ENCODE measurements at places on chromosomes 5 and 9.

GRCh38 chr5:124806373-124807077 lies 60.1 kb upstream of the ZNF608 start:
- no peak for DNase-seq

DNA sequence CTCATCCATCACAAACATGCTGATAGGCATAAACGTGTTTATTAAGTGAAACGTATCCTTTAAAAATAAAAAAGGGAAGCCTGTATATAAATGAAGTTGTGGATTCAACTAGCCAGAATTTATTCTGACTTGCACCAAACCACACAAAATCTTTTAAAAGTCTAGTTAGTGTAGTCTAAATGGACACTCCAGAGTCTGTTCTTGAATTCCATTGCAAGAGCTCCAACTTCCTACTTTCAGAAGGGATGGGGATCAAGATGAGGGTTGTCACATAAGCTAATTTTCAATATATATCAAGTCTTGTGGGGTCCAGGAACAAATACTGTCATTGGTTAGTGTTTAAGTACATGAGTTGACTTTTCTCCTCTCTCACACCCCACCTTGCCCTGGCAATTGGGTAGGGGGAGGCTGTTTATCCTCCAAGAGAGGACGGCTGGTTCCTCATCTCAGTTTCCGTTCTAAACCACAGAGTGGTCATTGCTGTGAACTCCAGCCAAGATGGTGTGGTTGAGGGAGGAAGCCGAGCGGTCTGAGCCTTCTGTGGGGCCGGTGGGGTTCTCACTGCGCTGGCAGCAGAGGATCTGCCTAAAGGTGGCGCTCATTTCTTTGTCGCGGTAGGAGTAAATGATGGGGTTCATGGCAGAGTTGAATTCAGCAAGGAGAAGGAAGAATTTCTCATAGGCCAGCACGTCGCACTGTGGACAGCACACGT lies 163.2 kb downstream of the LPAR1 start:
- DNase-seq: no peak

DNA sequence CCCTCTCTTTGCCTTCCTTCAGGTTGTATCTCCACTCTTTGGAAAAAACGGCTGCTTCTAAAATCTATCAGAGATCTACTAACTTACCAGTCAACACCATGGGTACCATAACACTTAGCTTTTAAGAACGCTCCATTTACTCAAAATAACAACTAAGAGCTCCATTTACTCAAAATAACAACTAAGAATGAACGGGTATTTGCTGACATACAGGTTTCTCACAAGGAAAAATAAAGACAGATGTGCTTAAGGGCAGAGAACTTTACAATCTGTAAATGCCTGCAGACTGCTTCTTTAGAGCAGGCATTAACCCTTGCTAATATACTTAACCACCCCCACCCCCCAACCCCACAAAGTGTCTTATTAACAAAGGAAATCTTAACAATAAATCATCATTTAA lies 2.8 kb downstream of the UBAP2 start:
- DNase-seq: no peak

- DNase-seq: no peak
Observed at GRCh38 chr5:64149268-64149667, 16.4 kb upstream of the RNF180 start.

DNA sequence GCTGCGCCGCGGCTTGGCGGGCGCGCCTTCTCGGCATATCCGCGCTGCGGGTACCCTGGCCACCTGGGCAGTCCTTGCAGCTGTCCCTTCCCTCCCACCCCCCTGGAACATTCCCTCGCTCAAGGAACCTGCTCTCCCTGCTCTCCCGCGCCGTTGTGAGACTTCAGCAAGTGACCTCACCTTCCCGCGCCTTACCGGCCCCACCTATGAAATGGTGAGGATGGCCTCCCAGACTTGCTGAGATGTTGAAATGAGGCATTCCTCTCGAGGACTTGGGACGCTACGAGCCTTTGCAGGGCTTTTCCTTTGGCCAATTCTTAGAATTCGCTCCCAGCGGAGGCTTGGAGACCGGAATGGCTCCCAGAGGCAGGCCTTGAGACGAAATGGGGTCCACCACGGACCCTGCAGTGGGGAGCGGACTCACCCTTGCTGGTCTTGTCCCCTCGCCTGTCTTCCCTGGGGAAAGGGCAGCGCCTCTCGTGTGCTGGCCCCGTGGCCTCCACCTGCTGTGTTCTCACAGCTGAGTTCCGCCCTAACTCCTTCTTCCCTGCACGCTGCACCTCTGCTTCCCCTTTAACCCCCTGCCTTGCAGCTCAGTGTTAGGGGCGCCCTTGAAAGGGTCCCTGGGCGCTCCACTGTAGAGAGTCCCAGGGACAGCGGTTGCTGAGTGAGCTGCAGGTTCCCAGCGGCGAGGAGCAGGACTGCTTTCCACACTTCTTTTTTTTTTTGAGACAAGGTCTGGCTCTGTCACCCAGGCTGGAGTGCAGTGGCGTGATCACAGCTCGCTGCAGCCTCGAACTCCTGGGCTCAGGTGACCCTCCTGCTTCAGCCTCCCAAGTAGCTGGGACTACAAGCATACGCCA lies 907 bp downstream of the HMCN2 start:
- DNase-seq: no peak

- DNase-seq: no peak
Observed at GRCh38 chr5:106408141-106408540, 1262.6 kb downstream of the EFNA5 start.

GRCh38 chr9:135667463-135668001 lies 4.4 kb downstream of the LCN9 start:
- DNase-seq: no peak

GRCh38 chr9:104682642-104683041 lies 11.7 kb upstream of the OR13D1 start:
- no peak for DNase-seq

DNA sequence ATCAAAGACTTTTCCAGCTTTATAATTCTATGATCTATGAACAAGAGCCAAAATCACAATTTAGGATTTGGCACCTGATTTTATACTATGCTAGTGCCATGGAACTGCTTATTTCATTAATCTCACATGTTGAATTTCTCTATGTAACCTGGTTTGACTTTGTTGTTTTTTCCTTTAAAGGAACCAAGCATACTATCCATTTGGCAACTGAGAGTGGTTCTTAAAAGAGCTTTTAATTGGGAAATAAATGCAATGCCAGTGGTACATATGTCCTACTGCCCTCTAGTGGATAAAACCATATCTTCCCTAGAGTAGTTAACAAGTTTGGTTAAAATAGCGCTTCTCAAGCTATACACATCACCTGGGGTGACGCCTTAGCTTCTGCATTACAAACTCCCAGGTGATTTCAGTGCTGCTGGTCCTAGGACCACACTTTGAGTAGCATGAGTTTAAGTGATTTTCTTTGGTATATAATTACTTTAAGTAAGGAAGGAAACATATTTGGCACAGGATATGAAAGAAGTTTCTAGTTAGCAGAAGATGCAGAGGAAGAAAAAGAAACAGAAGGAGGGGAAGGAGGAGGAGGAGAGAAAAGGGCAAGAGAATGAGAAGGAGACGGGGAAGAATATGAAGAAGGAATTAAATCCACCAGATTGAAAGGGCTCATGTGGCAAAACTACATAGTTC lies 56.8 kb downstream of the FGF10 start:
- no peak for DNase-seq

DNA sequence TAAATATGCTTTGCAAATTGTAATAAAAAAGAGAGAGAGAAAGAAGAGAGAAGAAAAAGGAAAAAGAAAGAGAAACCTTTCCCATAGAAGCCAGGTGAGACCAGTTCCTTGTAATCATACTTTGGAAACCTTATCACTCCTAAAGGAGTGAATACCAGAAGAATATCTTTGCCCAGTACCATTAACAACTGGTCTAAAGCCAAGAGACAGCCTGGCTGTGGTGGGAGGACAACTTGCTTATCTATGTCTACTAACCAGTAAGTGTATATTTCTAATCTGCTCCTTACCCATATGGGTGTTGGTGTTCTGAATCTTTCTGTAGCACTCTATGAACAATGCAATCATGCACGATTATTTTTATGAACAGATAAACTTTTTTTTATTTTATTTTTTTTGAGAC lies 10.5 kb upstream of the TXN start:
- DNase-seq: no peak

DNA sequence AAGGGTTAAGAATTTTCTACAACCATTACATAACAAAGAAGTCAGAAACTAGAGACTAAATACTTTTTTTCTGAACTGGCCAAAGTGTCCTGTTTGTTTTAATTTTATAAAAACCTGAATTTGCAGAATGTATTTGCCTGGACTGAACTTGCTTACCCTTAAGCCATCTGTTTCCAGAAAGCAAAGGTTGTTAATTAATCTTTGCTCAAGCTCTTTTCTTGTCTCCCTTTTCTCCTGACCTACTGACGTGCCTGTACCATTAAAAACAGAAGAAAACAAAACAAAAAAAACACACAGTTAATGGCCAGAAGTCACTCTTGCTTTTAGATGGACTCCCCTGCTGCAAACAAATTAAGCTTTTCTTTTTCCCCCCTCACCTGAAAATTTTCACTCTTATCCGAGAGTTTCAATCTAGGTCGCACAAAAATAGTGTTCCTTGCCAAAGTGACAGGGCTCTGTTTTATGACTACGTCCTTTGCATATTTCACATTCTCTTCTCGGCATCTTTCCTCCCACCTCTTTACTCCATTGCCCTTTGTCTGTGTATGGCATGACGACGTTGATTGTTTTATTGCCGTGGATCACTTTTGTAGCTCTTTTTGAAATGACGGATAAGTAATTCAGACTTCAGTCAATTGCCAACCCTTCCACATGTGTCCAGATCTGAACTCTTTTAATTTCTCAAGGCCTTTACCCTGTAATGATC lies 333.8 kb upstream of the GRIN3A start:
- DNase-seq: no peak

GRCh38 chr5:131709043-131709442 lies 74.0 kb upstream of the RAPGEF6 start:
- no peak for DNase-seq

DNA sequence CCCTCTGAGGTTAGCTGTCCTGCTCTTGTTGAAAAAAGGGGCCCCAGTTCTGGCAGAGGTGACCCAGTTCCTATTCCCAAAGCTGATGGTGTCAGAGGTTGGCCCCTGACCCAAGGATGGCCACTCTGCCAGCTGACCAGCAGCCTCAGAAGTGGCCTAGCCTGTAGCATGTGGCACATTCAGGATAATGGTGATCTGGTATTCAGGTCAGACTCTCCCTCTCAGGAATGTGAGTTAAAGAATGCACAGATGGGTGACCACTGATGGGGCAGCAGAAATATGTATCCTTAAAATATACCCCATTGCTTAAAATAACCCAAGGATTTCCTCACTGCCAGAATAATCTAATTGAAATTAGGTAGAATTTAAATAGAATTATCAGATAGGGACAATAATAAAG lies 369.2 kb downstream of the SEMA5A start:
- DNase-seq: no peak

DNA sequence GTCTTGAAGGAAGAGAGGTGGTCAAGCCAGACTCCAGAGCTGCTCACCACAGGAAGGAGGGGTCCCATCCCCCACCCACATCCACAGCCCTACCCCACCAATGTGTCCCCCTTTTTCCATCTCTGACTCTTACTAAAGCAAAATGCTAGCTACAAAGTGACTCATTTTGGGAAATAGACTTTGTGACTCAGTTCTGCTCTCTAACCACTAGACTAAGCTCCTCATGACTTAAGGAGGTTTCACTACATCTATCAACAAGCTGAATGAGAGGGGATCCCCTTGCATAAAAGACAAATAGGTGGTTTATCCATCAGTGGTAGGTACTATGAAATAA lies 35.1 kb upstream of the ADRB2 start:
- DNase-seq: no peak

GRCh38 chr5:138508958-138509357 lies 34.1 kb downstream of the ETF1 start:
- no peak for DNase-seq

- no peak for DNase-seq
Observed at GRCh38 chr9:101514071-101514470, 19.6 kb upstream of the RNF20 start.

DNA sequence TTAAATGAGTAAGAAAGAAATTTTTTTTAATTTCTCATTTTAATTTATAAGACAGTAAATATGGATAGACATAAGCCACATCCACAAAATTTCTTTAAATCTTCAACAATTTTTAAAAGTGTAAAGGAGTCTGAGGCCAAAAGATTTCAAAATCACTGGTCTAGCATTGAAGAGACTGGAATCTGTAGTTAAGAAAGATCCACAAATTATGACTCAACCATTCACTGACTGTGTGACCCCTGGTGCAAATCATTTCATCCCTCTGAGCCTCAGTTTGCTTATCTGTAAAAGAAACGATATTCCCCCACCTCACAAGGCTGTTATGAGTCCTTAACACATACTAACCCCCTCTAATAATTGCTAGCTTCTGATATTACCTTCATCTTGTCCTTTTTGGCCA lies 98.5 kb downstream of the EBF1 start:
- DNase-seq: no peak
